ENCODE measurements at places on chromosomes 5 and 9.
A peak's percentile ranks its signal among the peaks of the same experiment; 100 is the strongest.

- DNase-seq, result no peak
Observed at GRCh38 chr9:127176631-127177030, 54.2 kb upstream of the ANGPTL2 start.

GRCh38 chr9:75855509-75855908 is 35.0 kb upstream of the PCSK5 start:
- no peak for DNase-seq

DNA sequence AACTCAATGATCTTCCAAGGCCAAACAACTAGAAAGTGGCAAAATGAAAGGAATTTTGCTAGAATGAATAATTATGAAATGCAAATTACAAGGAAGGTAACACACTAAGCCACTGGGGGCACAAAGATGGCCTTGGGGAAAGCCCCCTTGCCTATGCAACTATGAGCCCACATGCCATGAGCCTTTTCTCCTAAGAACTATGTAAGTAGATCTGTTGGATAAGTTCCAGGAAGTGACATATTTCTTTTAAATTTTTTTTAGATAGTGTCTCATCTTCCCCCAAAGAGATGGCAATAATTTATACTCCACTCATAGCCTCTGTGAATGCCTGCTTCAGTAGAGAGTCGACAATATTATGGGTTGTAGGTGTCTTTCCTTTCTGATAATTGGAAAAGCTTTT is 257.8 kb downstream of the AUH start:
- no peak for DNase-seq

DNA sequence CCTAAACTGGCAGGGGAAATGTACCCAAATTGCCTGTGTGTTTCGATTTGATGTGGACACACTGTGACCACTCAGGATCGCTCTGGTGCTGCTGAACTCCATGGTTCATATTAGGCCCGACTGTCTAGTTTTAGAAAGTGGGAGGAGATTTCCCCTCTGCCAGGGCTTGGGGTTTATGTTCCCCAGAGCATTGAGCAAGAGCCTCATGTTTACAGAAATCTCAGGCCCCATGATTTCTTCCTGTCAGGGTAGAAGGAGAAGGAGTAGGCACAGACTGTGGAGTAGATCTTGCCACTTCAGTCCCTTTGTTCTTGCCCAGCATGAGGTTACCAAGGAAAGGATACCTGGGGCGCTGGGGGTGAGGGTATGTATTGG is 40.8 kb upstream of the GLRX start:
- DNase-seq, result no peak

DNA sequence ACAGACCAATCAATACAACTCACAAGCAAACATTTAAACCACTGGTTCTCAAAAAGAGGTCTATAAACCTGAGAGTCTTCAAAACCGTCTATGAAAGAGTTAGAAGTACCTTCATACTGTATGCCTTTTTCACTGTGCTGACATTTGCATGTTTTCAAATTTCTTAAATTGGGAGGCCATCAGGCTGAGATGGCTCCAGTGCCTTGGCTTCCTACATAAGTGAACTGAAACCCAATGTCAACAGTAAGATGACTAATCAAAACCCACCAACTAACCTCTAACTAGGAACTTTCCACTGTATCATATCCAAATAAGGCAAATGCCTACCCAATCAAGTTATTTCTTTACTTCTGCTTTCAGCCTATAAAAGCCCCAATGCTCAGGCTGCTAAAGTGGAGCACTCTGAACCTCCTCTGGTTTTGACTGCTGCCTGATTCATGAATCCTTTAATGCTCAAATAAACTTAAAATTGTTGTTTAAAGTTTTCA is 35.1 kb downstream of the FAM13B start:
- peak; percentile 2 for DNase-seq

DNA sequence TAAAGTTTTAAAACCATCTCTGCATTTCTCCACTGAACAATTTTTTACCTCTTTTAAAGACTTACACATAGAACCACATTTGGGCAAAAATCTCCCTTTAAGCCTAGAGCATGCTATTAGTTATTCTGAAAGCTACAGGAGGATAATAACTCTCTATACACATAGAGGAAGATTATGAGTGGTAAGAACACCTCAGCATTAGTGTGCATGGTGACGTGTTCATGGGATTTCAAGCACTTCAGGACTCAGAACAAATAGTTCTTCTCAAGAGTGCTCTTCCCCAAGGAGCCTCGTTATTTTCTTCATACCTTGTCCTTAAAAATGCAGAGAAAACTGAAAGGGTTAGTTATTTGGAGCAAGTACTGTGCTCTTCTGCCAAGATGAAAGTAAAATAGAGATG is 256.9 kb upstream of the TUSC1 start:
- no peak for DNase-seq

DNA sequence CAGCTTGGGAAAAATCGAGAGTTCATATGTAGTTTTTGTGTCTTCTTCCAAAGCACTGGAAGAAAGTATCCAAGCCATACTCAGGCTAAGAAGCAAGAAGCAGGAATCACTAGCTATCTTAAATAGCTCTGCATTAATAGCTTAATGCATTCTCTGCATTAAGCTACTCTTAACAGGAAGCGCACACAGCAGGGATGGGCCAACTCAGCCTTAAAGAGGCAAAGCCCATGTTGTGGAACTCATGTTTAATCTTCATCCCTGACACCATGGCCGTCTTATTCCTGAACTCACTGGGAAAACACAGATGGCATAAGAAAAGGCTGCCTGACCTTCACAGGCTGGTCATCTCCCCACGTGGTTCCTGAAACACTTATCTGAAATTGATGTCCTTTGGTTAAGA is 18.7 kb upstream of the ICE1 start:
- DNase-seq, result no peak

- DNase-seq, result no peak
Observed at GRCh38 chr5:120053841-120054240, 410.3 kb upstream of the PRR16 start.

- DNase-seq, result no peak
Observed at GRCh38 chr5:115419846-115420585, 123.6 kb upstream of the CCDC112 start.

DNA sequence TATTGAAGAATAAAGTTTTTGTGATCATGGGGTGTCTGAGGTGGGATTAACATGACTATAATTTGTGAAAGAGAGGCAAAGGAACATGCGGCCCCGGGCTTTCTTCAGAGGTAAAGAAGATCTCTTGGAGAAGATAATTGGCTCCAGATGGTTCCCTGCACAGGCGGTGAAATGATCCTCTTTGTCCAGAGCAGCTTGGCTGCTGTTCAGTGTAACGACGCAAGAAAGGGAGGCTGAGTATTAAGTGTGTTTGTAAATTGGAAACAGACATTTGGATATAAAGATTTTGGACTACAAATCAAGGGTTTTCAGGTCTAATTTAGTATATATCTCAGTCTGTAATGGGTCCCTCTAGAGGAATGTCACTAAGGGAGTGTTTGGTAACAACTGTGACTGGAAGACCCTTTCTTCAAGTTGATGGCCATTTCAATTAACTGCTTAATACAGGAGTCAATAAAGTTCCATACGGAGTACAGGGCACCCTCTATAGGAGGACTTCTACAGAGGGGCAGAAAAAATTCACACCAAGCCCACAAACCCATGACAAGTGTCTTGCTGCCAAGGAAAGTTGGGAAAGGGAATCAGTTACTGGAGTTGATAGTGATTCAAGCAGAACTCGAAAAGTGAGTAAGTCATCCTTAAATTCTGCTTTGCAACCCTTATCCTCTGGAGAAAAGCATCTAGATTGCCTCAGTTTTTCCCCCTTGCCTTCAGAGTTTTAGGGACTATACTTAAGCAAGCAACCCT is 4.1 kb downstream of the EQTN start:
- no peak for DNase-seq

GRCh38 chr5:129387944-129388343 is 72.2 kb upstream of the ADAMTS19 start:
- no peak for DNase-seq

GRCh38 chr5:107268241-107268640 is 402.5 kb downstream of the EFNA5 start:
- no peak for DNase-seq
